ENCODE measurements at places on chromosomes 2 and 18.

GRCh38 chr2:133314795-133315194, 253.5 kb downstream of the NCKAP5 start:
- DNase-seq = no peak

DNA sequence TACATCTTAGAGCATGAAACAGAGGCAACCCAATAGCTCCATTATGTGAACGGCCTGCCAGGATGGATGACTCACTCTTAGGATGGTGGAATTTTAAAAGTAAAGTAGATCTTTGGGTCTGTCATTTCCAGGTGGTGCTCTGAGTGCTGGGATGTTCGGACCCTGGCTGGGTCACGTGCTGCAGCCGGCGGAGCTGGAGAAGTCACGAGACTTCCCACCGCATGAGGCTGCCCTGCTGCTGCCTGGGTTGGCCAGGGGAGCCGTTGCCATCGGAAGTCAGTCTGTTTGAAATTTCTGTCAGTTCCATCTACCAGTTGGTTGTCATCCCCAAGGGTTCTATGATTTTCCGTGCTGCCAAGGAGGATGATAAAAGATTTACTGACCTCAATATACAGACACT, 93.3 kb upstream of the ALKAL2 start:
- no peak for DNase-seq

DNA sequence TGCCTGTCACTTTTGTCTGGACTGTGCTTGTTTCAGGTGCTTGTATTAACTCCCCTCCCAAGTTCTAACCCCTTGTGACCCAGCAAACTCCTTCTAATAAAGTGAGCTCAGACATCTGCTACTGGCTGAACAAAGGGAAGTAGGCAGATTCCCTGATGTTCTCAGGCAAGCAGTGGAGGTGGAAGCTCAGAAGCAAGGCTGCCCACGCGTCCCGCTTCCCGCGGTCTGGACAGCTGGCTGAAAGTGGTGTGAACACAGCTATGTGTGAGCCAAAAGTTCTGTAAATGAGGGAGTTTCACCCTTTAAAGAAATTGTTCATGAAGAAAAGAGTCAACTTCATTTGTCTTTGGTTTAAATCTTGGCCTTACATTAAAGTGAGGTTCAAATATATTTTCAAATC, 40.0 kb downstream of the NAPG start:
- no peak for DNase-seq

DNA sequence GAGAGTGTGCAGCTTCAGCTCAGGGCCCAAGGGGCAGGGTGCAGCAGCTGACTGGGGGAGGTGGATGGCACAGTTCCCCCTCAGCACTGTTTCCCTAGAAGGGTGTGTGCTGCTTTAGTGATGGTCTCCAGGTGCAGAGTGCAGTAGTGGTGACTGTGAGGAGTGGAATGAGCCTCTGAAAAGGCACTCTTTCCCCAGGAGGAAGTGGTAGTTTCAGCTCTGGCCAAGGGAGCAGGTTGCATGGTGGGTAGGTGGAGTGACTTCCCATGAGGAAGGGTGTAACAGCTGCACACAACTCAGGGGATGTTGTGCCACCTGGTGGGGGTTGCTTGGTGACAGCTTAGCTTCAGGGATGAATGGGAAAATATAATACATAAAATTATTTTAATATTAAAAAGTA, 251.5 kb upstream of the NXPH2 start:
- no peak for DNase-seq

GRCh38 chr2:147348931-147349555, 495.8 kb upstream of the ACVR2A start:
- DNase-seq = no peak

- DNase-seq = no peak
These were observed 181.6 kb downstream of the XIRP2 start for GRCh38 chr2:167069855-167070254.

DNA sequence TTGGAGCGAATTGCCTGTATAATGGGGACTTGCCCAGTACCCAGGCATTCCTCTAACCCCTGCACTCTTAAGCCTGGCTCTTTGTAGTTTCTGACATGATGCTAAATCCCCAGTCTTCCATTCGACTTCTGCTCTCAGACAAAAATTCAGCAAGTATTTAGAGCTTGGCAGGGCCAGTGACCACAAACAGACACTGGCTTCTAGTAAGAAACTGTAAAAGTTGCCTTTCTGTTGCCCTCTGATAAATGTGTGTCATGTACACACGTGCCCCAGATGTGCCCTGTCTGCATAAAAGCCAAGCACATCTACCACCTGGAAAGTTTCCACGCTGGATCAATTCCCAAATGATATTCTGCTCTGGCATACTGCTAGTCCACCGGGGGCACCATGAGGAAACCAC, 18.0 kb downstream of the PAX3 start:
- no peak for DNase-seq

- no peak for DNase-seq
These were observed 16.3 kb upstream of the CCDC68 start for GRCh38 chr18:54975598-54975997.

DNA sequence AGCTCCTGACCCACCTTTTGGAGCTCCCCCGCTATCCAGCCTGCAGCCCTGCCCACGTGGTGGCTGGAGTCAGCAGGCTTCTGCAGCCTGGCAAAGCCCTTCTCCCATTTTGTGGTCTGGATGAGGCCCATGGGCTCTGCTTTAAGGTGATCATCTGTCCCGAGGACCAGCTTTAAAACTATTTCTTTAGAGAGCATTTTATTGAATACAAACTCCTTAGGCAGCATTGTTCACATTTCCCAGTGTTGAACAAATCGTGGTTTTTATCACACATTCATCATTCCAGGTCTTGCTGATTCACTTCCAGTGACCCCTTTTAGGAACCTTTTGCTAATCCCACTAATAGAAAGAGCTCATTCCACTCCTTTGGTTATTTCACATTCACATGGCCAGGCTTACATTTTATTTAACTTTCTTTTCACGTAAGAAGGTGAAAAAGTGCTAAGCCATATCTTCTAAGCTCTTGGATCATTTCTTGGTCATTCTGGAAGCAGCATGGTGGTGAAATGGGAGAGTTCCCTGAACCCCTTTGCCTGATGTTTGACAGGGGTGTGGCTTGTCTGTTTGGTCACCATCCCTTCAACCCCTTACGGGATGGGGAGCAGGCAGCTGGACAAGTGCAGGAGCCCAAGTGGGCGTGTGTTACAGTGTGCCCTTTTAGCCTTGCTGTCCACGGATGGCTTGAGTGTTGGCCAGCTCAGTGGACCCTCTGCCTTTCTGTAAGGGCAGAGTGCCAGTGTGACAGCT, 80.4 kb upstream of the RAPGEF4 start:
- DNase-seq = no peak

DNA sequence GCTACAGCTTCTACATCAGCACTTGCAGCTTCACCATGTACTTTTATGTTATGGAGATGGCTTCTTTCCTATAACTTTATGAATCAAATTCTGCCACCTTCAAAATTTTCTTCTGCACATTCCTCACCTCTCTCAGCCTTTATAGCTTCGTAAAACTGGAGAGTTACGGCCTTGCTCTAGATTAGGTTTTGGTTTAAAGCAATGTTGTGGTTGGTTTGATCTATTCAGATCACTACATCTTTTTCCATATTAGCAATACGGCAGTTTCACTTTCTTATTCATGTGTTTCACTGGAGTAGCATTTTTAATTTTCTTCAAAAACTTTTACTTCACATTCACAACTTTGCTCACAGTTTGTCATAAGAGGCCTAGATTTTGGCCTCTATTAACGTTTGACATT, 242.9 kb upstream of the GYPC start:
- DNase-seq = no peak

DNA sequence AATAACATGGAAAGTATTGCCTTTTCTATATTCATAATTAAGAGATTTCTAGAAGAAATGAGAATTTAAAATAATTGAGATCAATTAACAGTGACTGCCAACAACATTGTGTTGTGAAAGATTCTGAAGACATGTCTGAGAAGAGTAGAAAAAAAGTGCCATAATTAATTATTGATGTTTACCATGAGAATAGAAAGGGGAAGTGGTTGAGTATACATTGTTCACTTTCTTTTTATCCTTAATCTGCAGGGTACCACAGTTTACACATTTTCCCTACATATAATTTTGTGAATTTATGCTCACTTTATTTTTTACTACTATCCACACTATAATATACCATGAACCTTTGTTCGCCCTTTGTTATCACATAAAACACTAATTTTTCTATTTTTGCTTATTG, 47.1 kb upstream of the UBE2E3 start:
- no peak for DNase-seq

DNA sequence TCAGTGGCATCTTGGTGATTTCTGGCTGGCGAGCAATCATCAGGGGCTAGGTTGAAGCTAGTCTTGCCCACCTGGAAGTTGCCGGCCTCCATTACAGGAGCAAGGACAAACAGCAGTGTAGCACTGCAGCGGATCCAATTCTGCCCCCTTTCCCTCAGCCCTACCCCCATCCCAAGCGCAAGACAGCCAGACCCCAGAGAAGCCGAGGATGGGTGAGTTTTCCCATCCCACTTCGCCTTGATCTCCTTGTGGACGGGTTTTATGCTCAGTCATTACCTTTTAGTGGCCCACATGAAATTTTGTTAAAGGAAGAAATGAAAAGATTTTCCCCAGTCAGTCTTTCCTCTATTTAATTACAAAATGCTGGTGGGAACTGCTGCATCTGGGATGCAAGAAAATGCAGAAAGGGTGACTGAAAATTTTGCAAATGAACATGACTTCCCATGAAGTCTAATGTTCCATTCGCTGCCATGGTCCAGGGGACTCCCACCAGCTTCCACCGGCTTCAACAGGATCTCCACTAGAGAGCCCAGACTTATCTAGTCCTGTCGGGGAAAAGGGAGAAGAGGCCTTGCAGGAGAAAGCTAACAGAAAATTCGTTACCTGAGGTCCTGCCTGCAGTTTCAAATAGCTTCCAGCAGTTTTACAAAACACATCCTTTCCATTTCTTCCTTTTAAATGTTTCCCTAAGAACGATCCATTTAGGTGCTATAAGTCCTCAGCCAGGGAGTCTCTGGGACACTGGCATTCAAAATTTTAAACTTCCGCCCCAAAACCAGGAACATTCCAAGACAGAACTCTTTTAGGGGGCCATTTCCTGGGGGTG, 1.9 kb upstream of the HOXD9 start:
- DNase-seq = no peak

GRCh38 chr2:202172439-202173211, 65.8 kb downstream of the SUMO1 start:
- no peak for DNase-seq

DNA sequence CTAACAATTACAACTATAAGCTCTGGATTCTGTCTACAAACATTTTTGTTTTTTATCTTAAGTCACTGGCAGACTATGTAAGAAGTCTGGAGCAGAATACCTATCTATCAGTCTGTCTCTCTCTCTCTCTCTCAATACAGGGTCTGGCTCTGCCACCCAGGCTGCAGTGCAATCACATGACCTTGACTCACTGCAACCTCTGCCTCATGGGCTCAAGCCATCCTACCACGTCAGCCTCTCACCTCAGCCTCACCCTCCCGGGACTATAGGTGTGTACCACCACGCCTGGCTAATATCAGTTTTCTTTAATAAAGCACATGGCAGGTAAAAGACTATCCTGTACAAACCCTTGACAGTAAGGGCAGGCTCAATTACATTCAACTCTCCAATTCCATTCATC, 96.9 kb downstream of the OSBPL1A start:
- DNase-seq = no peak

GRCh38 chr2:170739048-170739447, 23.9 kb downstream of the SP5 start:
- DNase-seq = no peak

DNA sequence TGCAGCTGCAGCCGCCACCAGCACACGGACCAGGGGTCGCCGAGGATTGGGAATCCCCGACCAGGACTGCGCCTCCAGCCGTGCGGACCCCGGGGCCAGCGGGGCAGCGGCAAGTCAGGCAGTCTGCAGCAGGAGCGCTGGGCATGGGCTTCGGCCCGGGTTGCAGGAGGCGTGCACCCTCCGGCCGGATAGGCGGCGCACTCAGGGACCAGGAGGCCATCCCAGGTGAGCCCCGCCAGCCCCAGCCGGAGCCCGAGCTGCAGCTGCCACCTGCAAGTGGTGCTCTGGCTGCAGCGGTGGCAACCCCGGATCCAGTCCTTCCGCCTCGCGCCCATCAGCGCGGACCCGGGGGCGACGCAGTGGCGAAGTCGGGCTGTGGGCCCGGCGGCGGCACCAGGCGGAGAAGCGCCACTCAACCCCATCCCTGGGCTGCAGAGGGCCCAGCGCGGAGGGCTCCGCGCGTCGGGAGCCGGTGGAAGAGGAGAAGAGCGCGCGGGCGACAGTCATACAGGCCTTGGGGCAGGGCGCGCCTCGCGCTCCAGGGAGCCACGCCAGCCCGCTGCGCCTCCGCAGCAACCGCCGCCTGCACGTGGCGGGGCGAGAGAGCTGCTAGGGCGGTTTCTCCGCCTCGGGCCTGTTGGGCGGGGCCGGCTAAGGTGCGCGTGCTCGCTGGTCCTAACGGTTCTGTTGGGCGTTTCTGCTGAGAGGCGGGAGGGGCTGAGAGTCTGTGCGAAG, 73.8 kb downstream of the RPIA start:
- DNase-seq = no peak

GRCh38 chr2:100517556-100517955, 45.2 kb upstream of the PDCL3 start:
- DNase-seq = no peak

DNA sequence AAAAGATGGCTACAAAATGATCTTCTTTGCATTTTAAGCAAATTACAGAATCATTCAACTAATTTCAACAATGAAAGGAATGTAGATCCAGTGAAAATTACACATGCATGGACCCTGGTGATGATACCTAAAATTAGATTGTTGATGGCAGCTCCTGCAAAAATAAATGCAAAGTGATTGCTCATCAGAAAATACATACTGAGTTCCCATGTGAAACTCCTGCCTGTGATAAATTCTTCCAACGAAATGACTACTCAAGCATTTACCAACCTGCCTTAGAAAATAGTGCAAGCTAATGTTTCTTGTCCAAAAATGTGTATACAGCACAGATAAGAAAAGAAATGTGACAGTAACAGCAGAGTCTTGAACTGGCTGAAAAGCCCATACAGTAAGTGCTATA, 300.0 kb upstream of the REV1 start:
- no peak for DNase-seq

GRCh38 chr2:31440764-31441163, 26.2 kb upstream of the XDH start:
- no peak for DNase-seq

GRCh38 chr2:11242542-11243174, 87.4 kb downstream of the SLC66A3 start:
- DNase-seq = no peak

- no peak for DNase-seq
These were observed 3.4 kb downstream of the FANCL start for GRCh38 chr2:58237741-58238140.

DNA sequence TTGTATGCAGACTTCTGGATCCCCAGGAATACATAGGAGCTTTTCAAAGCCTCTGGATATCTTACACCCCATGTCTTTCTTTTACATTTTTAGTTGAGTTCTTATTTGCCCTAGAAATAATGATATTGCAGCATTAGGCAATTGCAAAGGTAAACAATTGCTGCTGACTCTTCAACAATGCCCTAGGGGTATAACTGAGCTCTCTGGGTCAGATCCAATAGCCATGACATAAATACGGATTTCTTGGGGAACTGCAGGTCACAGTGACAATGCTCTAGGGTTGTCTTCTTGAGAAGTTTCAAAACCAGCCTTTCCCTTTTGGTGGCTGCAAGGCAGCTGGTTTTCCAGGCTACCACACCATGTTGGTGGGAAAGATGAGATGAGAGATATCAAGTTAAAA, 16.5 kb upstream of the OR6B3 start:
- DNase-seq = no peak
